ENCODE measurements at places on chromosomes 6 and 20. TPM values are rescaled to one million over a fixed set of nuclear protein-coding genes. Genes with fewer than 3 reads are reported as not detected.
A peak's percentile ranks its signal among the peaks of the same experiment; 100 is the strongest.

ADGRF4 gene
- 16.8 TPM for total RNA-seq

DNA sequence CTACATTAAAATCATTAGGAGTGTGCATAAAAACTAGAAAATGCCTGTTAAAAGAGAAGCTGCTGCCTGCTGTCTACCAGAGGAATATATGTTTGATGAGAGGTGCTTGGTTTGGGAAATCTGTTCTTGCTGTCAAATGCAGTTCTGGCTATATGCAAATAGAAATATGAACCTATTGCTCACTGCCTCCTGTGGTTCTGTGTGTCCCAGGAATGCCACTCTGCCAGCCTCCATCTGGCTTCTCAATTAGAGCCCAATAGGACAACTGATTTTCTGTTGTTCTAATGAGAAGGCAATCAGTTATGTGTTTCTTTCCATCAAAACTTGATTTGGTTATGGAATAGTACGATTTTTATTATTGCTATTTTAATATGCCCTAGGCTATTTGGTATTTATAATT is 759.7 kb downstream of the HDGFL1 start:
- H3K36me3 ChIP-seq, result no peaks in the 10 kb centered on the region
- no peaks in the 10 kb centered on the region for H3K27me3 ChIP-seq
- no peak overlapping the region for H3K4me3 ChIP-seq
- DNase-seq, result no peak

- no peak for DNase-seq
- H3K27me3 ChIP-seq, result peaks cover 6% of the 10 kb centered on the region
- H3K27ac ChIP-seq, result no peak overlapping the region
These were observed 98.3 kb downstream of the EDN3 start for GRCh38 chr20:59398537-59399205.

MAS1 gene
- not detected for total RNA-seq

GRCh38 chr6:109456111-109456583 is 575 bp upstream of the MICAL1 start:
- no peak for DNase-seq
- peak overlapping the region; percentile 70 for H3K4me3 ChIP-seq
- H3K27ac ChIP-seq, result peak overlapping the region; percentile 72
- no peaks in the 10 kb centered on the region for H3K27me3 ChIP-seq
- peaks cover 12% of the 10 kb centered on the region for H3K36me3 ChIP-seq

IMPG1 gene
- 0.13 TPM for total RNA-seq

DNA sequence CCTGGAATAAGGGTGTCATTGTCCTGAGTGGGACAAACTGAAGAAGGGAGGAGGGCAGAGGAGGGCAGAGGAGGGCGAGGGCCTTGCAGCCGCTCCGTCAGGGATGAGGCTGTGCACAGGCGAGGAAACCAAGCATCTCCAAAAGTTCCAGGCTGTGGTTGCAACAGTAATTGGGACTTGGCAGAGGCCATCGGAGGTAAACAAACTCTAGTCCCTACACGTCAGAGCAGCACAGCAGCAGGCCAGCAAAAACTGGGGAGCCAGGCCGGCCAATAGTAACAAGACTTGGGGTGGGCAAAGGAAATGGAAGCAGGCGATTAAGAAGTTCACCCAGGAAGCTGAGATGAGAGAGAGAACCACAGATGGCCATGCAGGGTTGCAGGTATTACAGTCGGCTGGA is 142.8 kb downstream of the SMOC2 start:
- peak overlapping the region; percentile 73 for H3K27ac ChIP-seq
- H3K4me3 ChIP-seq, result no peak overlapping the region
- no peak for DNase-seq
- H3K27me3 ChIP-seq, result no peaks in the 10 kb centered on the region
- H3K36me3 ChIP-seq, result no peaks in the 10 kb centered on the region

DNA sequence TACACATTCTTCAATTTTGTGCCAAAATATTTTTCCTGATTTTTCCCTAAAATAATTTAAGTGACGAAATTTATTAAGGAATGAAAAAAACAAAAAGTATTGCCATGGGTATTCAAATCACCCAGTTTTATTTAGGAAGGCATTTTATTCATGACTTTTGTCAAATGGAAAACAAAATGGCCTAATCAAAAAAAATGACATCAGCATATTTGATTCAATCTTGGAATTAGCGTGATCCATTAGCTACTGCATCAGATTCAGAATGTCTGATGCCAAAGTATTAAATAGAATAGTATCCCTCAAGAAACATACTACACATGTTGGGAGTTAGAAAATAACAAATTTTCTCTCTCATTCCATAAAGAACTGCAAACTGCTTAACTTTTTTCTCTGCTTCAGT is 129.2 kb downstream of the TRDN start:
- DNase-seq, result no peak
- H3K4me1 ChIP-seq, result no peaks in the 10 kb centered on the region
- H3K36me3 ChIP-seq, result no peaks in the 10 kb centered on the region

DNA sequence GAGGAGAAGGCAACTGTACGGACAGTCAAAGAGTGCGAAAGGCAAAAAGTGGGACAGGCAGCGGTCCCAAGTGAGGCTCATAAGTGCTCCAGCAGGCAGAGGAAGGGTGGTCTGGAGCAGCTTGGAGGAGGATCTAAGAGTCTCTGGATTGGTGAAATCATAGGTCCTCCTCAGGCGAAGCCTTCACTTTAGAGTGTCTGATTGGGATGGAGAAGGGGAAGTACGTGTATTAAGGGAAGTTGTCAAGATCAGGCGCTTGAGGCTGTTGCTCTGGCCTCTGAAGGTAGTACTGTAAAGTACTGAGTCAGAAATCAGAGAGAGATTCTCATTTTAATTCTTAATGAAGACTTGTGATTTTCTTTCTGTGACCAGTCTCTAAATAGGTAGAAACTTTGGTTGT is 185.6 kb downstream of the KIF16B start:
- no peak overlapping the region for H3K4me3 ChIP-seq
- no peaks in the 10 kb centered on the region for H3K36me3 ChIP-seq
- H3K27ac ChIP-seq, result no peak overlapping the region
- DNase-seq, result no peak
- no peaks in the 10 kb centered on the region for H3K4me1 ChIP-seq

CDSN gene
- not detected for total RNA-seq

GRCh38 chr6:100517106-100517505 is 52.4 kb upstream of the SIM1 start:
- no peaks in the 10 kb centered on the region for H3K4me1 ChIP-seq
- H3K27me3 ChIP-seq, result no peaks in the 10 kb centered on the region
- H3K27ac ChIP-seq, result no peak overlapping the region
- no peak for DNase-seq
- no peak overlapping the region for H3K4me3 ChIP-seq

LY86 gene
- total RNA-seq, result not detected

All from esophagus squamous epithelium (tissue), 5 donors.